AG04450 (cell line): ENCODE measurements at places on chromosomes 6 and 20.

GRCh38 chr20:63463400-63464288 is 8.8 kb downstream of the KCNQ2 start:
- DNase-seq = no peak

- no peak for DNase-seq
Measured at GRCh38 chr6:14889611-14890593, 356.0 kb upstream of the JARID2 start.

- no peak for DNase-seq
Measured at GRCh38 chr6:46626228-46626909, 26.2 kb downstream of the CYP39A1 start.

- DNase-seq = no peak
Measured at GRCh38 chr6:5463690-5464089, 202.4 kb downstream of the FARS2 start.

- DNase-seq = no peak
Measured at GRCh38 chr6:120876424-120876823, 457.9 kb downstream of the TBC1D32 start.

- no peak for DNase-seq
Measured at GRCh38 chr6:16286151-16286522, 47.8 kb downstream of the GMPR start.

DNA sequence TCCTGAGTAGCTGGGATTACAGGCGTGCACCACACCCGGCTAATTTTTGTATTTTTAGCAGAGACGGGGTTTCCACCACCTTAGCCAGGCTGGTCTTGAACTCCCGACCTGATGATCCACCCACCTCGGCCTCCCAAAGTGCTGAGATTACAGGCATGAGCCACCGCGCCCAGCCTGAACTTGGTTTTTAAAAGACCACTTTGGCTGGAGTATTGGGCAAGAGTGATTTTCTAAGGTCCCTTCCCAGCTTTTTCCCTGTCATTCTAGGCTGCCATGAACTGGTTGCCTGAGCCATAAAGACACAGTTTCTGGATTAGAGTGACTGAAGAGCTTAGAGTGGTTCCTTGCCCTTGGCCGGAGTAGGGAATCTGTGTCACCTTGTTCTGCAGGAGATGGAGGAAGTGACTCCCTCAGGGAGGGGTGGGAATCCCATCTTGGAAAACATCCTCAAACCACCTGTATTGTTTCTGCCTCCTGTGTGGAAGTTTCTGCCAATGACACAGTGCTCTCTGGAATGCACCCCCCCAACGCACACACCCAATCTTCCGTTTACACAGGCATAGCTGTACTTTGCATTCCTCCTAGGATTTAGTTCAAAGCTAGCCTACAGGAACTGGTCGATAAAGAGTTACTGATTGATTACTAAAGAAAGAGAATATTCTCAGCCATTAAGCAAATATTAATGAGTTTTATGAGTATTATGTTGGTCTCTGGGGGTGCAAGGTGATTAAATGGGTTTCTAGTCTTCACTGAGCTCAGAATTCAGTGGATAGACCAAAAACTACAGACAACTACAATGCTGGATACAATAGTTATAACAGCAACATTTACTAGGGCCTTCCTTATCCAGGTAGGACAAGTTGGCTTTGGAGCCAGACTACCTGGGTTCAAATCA is 18.2 kb downstream of the BCL2L1 start:
- no peak for DNase-seq

DNA sequence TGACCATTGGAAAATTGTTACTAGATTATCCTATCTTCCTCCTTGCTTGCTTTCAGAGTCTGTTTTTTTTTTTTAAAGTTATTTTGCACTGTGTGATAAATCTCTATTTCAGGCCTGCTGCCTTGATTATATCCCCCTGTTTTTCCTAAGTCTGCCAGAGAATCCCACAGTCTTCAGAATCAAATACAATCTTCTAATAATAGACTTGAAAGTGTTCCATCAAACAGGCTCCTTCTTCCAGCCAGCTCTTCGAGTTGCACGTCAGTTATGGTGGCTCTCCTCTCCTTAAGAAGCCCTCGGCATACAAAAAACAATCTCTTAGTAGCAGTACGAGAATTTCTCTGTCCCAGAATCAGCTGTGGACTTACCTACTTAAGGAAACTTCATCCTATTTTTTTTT is 92.9 kb upstream of the NOX3 start:
- no peak for DNase-seq

GRCh38 chr6:111745636-111746035 is 127.6 kb downstream of the FYN start:
- DNase-seq = no peak

- no peak for DNase-seq
Measured at GRCh38 chr20:50528804-50529351, 18.7 kb downstream of the PTPN1 start.

DNA sequence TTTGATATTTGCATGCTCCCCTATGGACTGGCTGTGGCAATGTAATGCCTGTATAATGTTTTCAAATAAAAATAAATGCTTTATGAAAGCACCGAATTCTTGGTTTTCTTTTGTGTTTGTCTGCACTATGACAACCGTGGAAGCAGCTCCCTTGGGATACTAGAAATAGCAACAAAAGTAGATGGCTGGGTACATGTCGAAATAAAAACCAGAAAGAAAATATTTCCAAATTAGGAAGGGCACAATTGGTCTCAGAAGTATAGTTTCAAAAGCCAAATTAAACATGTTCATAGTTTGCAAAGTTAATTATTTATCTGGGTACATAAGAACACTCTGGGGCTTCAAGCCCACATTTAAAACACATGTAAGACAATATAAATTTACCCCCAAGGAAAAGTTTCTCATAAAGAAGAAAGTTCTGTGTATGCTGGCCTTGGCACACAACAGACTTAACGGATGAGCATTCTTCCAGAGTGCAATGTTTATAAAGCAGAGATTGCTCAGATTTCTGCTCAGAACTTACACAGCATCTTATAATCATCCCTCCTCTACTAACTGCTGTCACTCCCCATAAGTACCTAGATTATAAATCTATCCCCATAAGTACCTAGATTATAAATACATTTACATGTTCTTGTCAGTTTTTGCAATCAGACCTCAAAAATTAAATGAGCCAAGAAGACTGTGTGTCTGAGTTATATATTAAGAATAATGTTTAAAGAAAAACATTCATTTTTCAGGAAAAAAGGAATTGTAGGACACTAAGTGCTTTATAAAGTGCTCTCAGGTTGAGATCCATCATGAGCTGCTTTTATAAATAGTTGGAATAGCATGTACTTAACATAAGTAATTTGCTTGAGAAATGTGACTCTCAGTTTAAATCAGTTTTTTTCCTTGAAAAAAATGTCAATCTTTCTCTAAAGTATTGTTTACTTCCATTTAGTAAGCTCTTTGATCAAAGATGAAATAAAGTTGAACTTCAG is 230.2 kb upstream of the PLN start:
- no peak for DNase-seq

DNA sequence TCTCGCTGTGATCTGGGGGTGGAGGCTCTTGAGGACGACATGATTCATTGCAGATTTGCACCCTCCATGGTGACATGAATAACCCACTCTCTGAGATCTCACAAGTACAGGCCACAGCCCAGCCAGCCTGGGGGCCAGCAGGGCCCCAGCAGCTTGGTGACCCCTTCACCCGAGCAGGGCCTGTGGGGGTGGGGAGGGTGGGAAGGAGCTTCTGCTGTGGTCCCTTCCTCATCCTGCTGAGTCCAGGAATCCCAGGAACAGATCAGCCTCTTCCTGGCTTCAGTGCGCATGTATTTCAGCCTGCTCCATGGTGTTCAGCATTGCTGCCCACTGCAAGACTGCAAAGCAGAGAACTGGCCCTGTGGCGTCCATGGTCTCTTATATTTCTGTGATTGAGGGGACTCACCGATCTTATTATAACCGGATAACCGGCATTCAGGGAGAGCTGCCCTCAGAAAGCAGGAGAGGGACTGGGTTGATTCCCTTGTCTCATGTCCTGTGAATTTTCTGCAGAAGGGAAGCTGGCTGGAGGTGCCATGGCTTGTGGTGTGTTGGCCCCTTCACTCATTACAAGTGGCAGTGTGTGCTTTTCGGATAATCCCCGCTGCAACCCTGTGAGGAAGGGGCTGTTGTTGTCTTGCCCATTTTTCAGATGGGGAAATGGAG is 118.8 kb upstream of the FRMD1 start:
- no peak for DNase-seq

DNA sequence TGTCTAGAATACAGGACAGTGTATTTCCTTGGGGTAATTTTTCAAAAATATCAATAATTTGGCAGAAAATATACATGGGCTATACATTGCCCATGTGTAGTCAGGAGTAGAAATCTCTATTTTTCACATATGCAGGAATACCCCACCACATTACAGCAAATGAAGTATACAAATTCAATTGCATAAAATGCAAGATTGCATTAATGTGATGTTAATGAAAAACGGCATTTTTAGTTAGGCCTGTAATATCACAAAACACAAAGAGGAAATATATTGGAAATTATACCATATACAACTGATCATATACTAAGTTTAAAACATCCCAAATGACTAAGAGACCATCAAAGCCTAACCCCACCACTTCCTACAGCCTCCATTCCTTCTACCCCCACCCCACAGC is 154.9 kb downstream of the SYNE1 start:
- DNase-seq = no peak

DNA sequence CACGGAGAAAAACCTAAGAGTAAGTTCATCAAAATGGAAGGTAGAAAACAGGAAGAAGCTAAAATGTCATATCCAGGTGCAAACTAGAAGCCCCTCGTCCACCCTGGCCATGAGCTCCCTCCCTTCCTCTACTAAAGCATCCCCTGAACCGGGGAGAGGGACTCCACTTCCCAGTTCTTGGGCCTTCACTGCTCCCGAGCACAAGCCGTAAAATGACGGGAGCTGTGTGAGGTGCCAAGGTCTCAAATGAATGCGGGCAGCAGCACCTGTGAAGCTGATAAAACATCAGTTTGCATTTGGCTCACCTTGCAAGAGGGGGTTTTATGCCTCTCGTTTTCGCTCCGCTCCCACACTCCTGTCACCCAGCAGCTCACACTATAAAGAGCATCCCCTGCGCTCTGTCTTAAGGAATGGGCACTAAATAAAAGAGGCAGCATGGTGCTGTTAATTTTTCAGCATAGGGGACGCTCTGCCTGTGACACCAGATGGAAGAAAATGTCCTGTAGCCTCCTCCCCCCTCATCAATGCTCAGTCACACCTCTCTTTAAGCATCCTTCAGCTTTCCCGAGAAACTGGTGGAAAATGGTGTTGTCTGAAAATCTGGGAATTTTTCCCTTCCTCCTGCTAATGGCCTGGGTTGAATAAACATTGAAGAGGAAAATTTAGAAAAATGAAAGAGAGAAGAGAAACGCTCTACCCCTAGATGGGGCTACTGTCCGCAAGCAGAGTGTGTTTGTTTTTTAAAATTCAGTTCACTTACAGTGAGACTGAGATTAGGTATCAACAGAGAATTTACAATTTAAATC is 563.0 kb upstream of the AGPAT4 start:
- no peak for DNase-seq

DNA sequence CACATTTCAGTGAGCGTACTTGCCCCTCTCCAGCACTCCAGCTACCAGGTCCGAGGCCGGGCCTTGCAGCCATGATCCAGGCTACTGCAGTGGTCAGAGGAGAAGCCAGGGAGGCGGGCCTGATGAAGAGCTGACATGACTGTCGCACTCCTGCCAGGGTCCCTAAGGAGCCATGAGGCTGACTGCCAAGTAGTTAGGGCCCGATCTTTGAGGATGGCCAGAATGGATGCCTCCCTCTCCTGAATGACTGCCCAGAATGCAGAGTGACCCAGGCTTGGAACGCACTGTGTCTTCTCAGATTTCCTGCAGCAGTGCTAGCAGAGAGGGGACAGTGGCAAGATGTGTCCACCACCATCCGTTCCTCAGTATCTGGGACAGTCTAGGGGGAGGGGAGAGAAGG is 24.7 kb upstream of the LRFN2 start:
- no peak for DNase-seq

GRCh38 chr6:24880451-24880850 is 55.3 kb downstream of the RIPOR2 start:
- DNase-seq = no peak

DNA sequence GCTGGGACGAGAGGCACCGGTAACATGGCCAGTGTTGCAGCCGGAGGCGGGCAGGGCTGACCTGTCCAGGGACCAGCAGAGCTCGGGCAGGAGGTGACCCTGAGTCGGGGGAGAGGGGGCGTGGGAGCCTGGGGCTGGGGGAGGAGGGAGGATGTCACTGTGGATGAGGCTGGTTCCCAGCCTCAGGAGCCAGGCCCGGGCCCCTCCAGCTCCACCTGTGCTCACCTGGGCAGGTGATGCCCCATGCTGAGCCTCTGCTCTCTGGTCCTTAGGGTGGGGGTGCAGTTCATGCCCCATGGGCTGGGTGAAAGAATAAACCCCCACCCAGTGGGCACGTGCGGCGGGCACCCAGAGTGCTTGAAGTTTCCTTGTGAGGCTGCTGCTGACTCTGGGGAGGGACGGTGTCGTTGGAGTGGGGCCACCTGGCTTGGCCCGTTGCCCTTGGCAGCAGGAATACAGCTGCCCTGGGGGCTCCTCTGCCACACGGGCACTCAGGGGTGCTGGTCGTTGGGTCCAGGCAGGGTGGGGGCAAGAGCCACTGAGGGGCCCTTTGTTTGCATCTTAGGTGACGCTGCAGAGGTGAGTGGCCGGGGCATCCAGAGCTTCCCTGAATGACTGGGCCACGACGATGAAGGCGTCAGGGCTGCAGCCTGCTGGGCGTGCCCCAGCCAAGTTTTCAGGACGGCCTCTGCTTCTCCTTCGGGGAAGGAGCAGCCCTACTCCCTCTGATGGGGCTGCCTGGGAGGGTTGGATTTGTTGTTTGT is 24.7 kb upstream of the BHLHE23 start:
- no peak for DNase-seq

GRCh38 chr6:139534472-139535115 is 160.1 kb upstream of the CITED2 start:
- no peak for DNase-seq

DNA sequence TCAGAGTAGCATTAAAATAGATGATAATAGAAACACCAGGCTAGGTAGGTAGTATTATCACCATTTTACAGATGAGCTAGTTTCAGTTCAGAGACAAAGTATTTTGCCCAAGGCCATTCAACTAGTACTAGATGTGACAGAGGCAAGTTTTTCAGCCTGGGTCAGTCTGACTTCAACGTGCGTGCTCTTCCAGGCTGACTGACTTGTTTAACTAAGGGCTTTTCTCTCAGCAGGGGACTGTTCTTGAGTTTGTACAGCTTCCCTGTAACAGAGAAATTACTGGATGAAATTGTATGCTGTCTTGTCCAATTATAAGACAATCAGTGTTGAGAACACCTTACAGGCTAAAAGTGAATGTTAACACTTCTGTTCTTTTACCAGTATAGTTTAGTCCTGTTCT is 333.5 kb upstream of the MAN1A1 start:
- no peak for DNase-seq

GRCh38 chr6:44923444-44923843 is 404.7 kb upstream of the RUNX2 start:
- DNase-seq = no peak

GRCh38 chr6:139271056-139271455 is 20.7 kb downstream of the TXLNB start:
- peak; percentile 18 for DNase-seq

DNA sequence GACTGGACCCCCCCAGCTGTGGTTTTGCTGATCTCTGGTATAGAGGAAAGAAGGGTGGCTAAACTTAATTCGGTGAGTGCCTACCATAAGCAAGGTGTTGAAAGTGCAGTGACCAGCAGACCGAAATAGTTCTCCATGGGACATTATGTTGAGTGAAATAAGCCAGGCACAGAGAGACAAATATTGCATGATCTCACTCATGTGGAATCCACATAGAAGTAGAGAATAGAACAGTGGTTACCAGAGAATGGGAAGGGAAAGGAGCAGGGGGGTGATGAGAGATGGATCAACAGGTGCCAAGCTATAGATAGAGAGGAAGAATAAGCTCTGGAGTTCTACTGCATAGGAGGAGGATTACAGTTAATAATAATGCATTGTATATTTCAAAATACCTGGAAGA is 9.7 kb upstream of the GCNT2 start:
- DNase-seq = no peak
